ENCODE measurements at places on chromosomes 4 and X.

- DNase-seq: no peak
Observed at GRCh38 chr4:124610211-124610610, 102.3 kb downstream of the ANKRD50 start.

DNA sequence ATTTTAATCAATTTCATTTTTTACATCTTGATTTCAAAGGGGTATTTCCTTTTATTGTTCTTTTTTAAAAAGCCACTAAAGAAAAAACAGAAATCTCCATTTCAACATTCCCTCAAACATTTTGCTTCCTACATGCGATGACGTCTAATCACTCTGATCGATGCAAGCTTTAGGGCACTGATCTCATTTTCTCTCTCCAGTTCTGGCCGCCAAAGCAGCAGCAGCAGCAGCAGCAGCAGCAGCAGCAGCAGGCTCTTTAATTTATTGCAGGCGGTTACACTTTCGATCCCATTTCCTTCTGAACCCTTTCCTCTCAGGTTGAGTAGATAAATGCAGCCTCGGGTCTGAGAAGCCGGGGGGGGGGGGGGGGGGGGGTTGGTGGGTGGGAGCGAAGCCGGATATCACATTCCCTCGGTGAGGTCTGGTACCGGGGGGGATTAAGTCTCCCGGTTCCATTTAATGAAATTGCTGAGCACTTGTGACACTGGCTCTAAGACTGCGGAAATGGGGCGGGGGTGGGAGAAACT is 3.4 kb upstream of the PCDH7 start:
- no peak for DNase-seq

DNA sequence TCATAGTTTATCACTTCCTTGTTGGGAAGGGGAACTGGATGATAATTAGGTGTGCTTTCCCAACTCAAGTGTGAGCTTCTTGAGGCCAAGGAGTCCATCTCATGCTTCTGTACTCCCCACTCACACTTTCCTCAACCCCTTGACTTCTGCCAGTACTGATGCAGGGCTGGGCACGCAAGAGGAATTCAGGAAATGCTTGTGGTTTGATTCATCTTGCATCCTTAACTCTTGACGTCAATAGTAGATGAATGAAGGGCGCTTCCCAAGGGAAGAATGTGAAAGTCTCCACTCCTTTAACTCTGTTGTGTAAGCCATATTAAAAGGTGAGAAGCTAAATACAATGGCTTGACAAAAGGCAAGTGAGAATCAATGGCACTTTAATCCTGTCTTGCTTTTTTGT is 101.8 kb downstream of the AGTR2 start:
- no peak for DNase-seq

- DNase-seq: no peak
Observed at GRCh38 chr4:176745902-176746301, 46.8 kb downstream of the VEGFC start.

DNA sequence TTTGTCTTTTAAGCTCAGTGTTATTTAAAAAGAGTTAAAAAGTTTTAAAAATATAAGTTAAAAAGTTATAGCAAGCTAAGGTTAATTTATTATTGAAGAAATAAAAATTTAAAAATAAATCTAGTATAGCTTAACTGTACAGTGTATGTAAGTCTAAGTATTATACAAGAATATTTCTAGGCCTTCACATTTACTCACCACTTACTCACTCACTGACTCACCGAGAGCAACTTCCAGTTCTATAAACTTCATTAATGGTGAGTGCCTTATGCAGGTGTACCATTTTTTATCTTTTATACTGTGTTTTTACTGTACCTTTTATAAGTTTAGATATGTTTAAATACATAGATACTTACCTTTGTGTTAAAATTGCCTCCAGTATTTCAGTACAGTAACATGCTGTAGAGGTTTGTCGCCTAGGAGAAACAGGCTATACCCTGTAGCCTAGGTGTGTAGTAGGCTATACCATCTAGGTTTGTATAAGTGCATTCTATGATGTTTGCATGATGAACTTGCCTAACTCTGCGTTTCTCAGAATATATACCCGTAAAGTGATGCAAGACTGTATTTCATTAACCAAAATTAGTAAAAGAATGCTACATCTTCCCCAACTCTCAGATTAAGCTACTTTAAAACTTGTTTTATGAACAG is 202.9 kb downstream of the CFAP299 start:
- DNase-seq: no peak

- DNase-seq: no peak
Observed at GRCh38 chr4:117949621-117950020, 84.7 kb upstream of the NDST3 start.

DNA sequence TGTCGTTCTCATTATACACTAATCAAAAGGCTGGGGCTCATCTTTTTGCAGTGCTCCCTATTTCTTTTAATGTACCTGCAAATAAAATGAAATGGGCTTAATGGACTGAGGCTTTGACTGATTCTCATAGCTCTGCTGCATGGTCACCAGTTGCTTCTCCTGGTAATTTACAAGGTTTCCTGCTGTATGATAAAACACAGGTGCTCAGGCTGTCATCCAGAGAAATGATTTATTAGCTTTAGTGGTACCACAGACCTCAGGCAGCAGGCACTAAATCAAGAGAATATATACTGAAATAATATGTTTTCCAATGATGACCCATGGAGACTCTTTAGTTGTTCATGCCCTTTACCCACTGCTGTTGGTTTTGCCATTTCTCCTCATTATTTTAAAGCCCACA is 137.7 kb downstream of the C4orf33 start:
- no peak for DNase-seq

DNA sequence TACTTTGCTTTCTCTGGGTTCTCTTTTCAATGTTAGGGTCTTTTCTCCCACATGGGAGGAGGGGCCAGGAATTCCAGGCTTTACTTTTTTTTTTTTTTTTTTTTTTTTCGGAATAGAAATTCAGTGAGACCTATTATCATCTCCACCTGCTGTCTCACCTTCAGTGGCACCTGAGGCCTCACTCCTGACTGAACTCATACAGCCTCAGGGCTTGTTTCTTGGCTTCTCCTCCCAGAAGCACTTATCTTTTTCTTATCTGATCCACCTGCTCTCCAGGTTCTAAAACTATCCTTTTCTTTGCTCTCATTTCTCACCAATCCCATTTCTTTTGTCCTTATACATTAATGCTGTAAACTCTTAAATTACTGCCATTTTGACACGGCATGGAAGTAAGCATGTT is 117.3 kb upstream of the PPP3CA start:
- no peak for DNase-seq

DNA sequence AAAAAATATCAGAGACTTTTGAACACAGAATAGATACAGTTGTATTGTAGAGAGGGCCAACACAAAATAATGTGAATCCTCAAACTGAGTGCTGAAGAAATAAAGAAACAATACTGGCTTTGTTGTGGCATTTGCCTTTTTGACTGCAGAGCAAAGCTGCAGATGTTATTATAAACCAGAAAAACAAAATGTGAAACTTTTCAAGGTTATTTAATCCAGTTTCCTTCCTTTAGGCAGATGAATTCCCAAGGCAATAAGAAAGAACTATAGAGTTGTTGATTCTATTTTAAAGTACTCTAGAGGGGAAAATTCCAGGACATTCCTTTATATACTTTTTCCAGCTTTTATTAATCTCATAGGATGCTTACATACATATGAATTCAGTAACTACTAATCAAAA is 186.8 kb downstream of the NDST4 start:
- DNase-seq: no peak

DNA sequence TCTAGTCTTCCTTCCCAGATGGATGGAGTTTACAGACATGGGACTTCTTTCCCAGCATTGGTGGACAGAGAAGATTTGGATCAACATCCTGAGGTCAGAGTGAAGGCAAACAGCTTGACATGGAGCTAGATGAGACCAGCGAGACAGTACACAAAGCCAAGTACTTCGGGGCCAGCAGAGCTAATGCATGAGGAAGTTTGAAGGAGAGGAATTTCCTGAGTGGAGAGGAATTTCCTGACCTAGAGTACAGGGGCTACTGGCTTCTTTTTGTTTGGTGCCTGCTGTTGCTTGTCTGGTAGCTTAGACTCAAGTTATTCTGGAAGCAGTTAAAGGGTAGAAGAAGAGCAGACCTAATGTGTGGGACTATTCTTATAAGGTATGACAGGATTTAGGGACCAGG is 69.1 kb upstream of the EOLA2 start:
- DNase-seq: no peak

GRCh38 chr4:8152090-8152864 is 6.3 kb downstream of the ABLIM2 start:
- DNase-seq: no peak

- DNase-seq: no peak
Observed at GRCh38 chrX:40448793-40449192, 132.0 kb upstream of the ATP6AP2 start.

- DNase-seq: peak; percentile 19
Observed at GRCh38 chr4:78057600-78058550, 752 bp downstream of the FRAS1 start.

DNA sequence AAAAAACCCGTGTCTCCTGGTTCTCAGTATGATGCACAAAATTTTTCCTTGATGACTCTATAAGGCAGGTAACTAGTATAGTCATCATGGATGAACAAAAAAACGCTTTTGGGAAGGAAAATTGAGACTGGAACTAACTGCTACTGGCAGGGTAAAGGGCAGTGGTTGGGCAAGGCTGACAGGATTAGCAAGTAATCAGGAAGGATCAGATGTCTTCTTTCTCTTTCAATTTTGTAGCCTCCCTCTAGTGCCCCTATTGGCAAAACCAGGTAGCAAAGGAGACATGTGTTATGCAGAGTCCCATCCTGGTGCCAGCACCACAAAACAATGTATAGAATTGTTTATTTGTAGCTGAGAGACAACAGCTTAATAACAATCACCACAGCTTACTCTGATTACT is 12.8 kb upstream of the SLITRK4 start:
- DNase-seq: no peak

DNA sequence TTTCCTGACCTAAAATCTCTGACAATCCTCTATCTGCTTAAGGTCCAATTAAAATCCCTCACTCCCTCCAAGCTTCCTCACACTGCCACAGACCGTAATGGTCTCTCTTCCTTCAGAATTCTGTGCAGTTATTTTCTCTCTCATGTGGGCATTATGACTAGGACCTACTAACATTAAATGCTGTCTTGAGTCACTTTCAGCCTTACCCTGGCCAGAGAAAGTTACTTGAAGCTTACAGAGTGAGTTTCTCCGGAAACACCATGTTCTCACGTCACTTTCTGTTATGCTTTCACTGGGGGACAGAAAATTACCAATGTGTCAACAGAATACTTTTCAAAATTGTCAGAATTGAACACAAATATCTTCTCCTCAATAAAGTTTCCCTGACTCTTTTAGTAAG is 271.8 kb downstream of the INPP4B start:
- DNase-seq: peak; percentile 26

DNA sequence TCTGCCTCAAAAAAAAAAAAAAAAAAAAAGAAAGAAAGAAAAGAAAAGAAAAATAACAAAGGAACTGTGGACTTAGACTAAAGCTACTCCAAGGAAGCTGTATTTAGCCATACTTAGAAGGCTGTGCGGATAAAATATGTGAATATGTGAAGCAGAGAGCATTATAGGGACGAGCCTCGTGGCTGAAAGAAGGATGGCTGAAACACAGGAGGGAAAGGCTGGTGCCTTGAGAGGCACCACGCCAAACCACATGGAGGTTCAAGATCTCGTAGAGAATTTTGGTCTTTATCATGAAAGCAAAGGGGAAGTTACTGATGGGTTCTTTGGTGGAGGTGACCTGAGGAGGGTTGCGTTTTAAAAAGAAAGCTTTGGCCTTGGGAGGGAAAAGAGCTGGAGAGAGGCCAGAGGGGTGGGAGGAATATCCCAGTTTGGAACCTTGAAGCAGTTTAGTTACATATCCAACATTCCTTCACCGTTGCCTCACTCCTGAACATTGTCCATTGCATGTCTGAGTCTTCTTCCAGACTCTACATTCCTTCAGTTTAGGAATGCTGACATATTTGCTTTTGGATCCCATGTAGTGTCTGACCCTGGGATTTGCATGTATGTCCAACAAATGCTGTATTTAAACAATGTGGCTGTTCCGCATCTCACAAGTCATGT is 82.5 kb downstream of the CPE start:
- DNase-seq: no peak

- no peak for DNase-seq
Observed at GRCh38 chrX:140342410-140342809, 162.5 kb downstream of the SOX3 start.

DNA sequence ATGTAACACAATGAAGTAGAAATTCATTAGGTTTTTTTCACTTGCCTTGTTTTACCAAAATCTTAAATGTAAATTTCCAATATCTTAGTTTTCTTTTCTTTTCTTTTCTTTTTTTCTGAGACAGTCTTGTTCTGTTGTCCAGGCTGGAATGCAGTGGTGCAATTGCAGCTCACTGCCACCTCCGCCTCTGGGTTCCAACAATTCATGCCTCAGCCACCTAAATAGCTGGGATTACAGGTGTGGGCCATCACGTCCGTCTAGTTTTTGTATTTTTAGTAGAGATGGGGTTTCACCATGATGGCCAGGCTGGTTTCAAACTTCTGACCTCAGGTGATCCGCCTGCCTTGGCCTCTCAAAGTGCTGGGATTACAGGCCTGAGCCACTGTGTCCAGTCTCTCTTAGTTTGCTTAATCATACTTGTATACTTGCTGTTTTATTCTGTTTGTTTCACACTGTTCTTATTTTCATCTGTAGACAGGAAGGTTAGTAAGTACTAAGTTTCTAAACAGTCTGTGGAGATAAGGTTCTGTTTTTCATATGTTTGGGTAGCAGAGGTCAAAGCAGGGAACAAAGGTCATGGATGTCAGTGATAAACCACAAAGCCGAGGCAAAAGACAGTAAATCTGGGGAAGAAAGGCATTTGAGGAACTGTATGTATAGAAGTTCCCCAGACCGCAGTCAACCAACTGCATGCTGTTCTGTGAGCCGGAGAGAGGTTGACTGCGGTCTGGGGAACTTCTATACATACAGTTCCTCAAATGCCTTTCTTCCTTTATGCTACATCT is 129.1 kb downstream of the CBR4 start:
- peak; percentile 13 for DNase-seq

DNA sequence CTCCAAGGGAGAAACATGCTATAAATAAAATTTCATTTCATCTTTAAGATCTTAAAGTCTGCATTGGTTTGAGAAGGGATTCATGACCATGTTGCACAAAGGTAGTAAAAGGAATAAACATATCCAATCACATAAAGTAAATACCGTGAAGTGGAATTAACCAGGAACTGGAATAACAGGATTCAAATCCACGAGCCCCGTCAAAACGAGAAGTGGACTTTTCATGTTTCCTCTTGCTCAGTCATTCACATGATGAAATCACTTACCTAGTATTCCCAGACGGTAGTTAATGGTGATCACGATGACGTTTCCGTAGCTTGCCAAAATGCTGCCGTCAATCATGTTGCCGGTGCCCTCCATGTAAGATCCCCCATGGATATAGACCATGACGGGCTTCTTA is 199.7 kb downstream of the NLGN4X start:
- DNase-seq: no peak

- DNase-seq: no peak
Observed at GRCh38 chr4:104492183-104492771, 2.4 kb downstream of the CXXC4 start.

DNA sequence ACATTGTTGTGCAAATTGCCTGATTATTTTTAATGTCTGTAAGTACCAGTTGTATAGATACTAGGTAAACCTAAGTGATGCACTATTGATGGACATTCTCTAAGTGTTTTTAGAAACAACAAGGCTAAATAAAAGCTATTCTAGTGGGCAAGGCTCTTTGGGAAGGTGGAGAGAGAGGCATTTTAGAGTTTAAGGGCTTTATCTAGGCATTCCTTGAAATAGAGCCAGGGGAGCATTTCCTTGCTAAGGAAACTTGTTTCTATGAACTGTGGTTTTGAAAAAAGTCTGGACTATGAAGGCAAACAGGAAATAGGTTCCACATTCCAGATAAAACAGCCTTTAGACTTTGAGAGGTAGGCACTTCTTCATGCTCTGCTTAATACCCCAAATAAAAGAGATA is 23.8 kb downstream of the BMX start:
- no peak for DNase-seq
